ENCODE measurements at places on chromosomes 3 and 15.

DNA sequence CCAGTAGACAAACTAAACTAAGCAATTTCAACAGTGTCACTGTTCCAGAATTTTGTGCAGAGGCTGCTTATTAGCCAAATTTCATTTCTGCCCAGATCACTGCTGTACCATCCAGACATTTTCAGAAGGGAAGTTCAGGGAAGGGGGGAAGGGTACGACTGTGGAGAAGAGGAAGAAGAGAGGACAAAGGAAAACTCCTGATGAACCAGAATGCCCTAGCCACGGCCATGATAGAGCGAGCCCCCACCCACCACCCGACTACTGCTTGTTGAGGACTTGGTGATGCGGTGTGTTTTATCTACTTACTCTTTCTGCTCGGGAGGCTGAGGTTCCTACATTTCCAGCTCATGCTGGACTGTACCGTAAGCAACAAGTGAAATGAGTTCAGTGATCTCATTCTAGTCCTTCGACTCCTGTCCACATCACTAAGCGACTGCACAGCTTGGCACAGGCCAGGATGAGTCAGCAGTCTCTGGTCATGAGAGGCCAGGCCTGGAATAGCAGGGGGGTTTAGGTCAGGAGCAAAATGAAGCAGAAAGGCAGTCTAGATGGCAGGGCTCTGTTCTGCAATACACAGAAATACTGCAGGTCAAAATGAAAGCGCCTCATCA lies 330.8 kb downstream of the TIGIT start:
- DNase-seq: peak; percentile 90

- no peak for DNase-seq
These were observed 113.2 kb upstream of the NSMCE3 start for GRCh38 chr15:29382862-29383261.

DNA sequence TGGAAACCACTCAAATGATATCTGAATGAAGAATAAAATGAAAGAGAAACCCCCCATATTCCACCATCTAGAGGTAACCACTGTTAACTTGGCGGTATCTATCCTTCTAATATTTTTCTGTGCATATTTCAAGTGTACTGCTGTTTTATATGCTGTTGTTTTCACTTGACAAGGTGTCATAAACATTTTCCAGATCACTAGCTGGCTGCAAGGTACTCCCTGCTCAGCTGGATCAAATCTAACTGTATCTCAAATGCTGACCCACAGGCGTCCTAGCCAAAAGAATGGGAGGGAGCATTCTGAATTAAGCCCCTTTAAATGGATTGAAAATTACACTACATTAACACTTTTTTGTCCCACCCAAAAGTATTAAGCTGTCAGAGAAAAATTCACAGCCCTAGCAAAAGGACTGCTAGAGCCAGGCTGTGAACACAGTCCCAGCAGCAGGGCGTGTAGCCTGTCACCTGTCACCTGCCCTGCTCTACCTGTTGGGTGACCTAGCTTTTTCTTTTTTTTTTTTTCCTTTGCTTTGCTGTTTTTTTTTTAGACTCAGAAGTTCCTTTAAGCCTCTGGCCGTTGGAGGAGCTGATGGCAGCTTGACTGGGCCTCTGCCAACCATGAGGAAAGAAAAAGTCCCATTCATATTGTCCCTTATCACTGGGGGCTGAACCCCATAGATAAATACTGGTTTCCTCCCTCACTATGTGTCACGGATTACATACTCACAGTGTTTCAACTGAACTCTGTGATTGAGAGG lies 93.7 kb upstream of the TSC22D2 start:
- no peak for DNase-seq

DNA sequence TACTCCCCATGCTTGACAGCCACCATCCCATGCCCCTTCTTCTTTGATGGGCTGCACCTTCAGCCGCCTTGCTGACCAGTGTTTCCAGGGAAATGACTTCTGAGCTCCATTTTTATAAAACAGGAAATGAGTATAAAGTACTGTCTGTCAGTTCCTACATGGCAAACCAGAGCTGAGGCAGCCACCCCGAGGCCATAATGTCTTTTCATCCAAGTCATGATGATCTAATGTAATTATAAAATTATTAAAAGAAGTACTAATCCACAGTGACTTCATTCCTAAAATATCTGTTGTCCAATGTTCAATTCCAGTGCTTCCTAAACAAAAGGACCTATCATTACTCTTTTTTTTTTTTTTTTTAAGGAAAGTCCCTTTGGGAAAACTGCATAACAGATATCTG lies 75.2 kb upstream of the HERC1 start:
- DNase-seq: no peak

- no peak for DNase-seq
These were observed 37.7 kb downstream of the PLD1 start for GRCh38 chr3:171772427-171773056.

DNA sequence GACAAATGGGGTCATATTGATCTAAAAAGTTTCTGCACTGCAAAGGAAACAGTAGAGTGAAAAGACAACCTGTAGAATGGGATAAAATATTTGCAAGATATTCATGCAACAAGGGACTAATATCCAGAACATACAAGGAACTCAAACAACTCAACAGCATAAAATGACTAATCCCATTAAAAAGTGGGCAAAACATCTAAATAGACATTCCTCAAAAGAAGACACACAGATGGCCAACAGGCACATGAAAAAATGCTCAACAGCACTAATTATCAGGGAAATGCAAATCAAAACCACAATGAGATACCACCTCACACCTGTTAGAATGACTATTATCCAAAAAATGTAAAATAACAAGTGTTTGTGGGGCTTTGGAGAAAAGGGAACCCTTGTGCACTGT lies 8.8 kb downstream of the SLC12A8 start:
- no peak for DNase-seq

DNA sequence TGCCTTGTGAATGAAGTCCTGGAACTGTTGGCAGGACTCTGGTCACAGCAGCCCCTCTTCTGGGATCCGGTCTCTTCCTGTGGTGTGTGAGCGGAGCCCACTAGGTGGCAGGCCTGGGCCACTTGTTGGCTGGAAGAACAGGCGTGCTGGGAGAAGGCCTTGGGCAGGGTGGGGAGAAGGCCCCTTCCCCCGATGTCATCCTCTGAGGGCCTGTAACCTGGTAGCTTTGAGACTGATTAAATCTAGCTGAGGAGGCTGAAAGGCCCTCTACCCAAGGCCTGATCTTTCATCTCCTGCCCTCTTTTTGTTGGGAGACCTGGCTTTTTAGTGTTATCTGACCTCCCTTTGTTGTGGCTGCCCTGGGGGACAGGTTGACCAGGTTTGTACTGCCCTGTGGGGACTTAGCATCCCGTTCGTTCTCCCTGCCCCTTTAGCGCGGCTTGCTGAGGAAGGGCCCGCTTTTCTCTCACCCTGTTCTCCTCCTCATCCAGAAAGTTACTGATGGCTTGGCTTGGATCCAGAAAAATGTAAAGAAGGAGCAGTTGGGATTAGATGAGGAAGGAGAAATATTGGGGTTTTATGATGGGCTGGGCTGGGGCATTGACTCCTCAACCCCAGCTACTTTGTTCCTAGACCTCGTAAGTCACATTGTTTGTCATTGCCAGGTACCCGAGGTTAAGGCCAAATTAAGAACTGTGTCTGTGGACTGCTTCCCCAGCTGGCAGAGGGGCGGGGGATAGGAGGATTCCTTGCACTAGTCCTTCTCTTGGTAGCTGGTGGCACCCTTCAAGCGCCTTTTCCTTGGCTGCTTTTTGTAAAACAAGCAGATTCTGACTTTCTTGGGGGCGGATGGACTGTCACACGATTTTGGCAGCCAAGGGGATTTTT lies 48.5 kb downstream of the CHCHD6 start:
- peak; percentile 18 for DNase-seq

GRCh38 chr3:60774617-60775016 lies 476.6 kb downstream of the FHIT start:
- no peak for DNase-seq

GRCh38 chr15:69144530-69144929 lies 15.9 kb upstream of the GLCE start:
- no peak for DNase-seq

DNA sequence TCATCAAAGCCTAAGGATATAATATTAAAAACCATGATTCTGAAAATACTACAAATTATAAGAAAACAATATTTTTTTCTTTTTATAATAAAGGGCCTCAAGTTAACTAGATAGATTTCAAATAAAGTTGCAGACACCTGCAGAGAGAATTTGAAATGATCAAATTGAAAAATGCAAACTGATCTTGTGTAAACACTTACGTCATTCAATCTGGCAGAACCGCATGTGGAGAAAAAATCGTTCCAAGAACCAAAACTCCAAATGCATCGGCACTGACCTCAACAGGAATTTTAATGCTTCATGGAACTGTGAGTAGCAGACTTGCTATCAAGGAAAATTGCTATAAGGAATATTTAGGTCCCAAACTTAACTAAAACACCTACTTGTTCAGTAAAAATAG lies 17.2 kb downstream of the CPA3 start:
- peak; percentile 5 for DNase-seq

DNA sequence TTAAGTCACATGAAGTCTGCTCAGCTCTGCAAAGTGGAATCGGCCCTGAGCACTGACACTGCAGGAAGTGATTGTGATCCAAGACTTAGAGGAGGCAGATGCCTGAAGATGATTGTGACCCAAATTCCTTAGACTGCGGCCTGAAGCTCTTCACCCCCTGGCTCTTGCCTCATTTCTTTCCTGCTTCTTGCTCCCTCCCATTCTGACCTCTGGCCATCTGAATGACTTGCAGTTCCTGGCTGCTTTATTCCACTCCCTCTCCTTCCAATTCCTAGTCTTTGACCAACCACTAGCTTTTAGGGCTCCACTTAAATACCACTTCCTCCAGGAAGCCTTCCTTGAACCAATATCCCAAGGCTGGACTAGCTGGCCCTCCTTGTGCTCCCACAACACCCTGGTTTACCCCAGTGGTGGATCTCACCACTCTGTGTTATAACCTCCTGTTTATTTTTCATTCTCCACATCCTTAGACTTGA lies 9.9 kb upstream of the EPB42 start:
- no peak for DNase-seq

- DNase-seq: no peak
These were observed 55.0 kb downstream of the GOLIM4 start for GRCh38 chr3:168040607-168041208.

GRCh38 chr15:48064421-48064820 lies 56.4 kb upstream of the SLC24A5 start:
- no peak for DNase-seq

- DNase-seq: peak; percentile 55
These were observed 1.1 kb downstream of the VGLL4 start for GRCh38 chr3:11642431-11643191.

DNA sequence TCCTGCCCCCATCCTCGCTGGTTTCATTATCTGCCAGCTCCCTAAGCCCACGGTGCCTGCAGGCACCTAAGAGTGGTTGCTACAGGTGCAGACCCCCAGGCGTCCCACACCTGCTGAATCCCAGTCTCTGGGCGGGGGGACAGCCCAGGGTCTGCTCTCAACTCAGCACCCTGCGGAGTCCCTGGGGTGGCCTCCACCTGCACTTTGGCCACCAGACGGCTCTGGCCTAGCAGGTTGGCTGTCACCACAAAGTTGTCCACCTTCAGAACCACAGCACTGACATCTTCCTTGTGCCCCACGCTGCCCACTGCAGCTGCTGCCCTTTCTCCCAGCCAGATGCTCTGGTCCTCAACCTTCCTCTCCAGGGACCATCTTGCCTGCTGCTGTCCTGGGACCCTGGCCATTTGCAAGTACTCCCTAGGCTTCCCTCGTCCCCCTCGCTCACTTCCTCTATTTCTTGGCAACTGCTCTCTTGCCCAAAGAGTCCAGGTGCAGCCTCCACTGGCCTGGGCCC lies 34.9 kb upstream of the SNRPA1 start:
- no peak for DNase-seq

DNA sequence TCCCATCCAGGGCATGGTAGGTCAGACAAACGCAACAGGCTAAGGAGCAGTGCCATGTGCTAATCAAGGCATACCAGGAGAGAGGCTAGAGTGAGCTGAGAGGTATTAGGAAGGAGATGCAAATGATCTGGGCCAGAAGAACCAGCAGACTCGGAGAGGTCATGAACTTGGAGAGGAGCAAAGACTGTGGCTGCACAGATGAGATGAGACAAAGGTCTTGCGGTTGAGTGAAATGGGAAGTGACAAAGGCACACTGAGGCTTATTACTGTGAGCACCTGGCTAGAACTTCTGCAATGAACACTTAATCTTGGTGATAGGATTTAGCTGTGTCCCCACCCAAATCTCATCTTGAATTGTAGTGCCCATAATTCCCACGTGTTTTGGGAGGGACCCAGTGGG lies 380.2 kb downstream of the ULK4 start:
- no peak for DNase-seq

DNA sequence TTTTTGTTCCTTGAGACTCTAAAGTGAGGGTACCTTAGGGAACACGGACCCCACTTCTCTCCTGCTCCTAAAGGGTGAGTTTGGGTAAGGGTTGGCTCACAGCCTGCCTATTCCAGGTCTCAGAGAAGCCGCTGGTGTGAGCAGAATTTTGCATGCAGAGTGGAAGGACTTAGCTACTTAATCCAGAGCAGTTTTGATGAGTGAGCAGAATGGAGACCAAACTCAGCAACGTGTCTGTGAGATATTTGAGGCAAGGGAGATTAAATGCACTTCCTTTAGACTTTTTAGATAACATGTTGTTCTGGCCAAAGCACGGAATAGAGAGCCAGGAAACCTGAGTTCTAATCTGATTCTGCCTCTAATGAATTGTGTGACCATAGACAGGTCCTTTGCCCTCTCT lies 5.1 kb downstream of the SLC24A1 start:
- no peak for DNase-seq

DNA sequence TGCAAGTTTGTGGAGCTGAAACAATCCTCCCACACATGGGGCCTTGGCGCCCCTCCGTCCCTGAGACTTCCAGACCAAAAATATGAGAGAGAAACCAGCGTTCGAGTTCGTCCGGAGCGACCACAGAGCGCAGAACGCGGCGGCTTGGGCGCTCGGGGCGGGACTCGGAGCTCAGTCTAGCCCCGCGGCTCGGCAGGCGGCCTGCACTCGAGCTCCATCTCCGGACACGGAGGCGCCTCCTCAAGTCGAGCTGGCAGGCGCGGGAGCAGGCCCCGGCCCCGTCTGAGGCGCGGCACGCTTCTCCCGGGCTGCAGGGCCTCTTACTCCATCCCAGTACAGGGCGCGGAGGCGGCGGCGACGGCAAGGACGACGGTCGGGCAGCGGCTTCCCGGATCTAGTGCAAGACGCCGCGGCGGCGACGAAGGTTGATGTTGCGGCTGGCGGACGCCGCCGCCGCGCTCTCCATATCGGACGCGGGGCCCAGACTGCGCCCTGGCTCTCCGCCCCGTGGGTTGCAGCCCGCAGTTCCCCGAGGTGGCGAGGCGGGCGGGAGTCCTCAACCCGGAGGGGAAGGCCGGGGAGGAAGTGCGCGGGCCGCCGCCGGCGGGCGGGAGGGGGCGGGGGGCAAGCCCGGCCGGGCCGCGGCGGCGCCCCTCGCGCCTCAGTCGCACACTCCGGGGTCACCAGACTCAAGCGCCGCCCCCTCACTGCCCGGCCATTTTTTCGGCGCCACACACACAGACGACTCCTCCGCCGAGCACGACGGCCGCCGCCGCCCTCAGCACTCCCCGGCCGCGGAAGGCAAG lies 674 bp downstream of the MSL2 start:
- no peak for DNase-seq
